MCF 10A (cell line): ENCODE measurements at places on chromosomes 3 and 15.
A peak's percentile ranks its signal among the peaks of the same experiment; 100 is the strongest.

DNA sequence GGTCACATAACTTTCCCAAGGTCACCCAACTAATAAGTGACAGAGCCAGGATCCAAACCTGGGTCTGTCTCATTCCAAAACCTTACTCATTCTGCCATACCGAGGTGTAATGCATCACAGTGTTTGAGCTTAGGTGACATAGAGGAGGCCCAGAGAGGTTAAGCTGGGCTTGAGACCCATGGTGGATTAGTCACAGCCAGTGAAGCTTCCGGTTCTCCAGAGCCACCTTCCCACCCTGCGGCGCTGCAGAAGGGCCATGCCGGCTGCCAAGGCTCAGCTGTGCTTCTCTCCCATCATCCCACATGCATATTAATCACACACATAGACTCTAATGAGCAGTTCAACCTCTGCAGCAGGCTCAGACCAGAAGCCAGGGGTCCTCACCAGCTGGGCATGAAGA, 42.2 kb downstream of the SPSB4 start:
- DNase-seq = peak; percentile 71

GRCh38 chr3:127153506-127153815, 39.5 kb upstream of the PRR23E start:
- DNase-seq = no peak

DNA sequence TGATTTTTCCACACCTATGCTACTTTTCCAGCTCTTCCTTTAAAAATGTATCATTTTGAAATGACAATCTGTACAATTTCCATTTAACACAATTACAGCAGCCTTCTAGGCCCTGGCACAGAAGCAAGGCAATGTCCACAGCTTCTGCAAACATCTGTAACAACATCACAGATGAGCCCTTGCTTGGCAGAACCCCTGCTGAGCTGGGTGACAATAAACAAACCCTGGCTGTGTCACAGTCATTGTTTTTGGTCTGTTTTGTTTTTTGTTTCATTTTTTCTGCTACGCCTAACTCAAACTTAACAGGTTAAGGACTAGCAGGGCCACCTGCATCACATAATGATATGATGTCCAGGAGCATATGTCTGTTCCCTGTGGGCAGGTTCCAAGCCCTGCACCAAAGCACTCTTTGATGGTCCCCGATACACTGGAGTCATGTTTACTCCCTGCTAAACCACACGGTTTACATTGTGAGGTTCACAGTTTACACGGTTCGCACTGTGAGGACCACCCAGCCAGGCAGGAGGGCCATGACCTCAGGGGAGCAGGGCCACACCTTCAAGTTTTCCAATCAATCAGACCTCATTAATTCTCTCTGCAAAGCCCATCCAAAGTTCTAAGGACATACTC, 186.8 kb upstream of the CHRNA7 start:
- DNase-seq = no peak

DNA sequence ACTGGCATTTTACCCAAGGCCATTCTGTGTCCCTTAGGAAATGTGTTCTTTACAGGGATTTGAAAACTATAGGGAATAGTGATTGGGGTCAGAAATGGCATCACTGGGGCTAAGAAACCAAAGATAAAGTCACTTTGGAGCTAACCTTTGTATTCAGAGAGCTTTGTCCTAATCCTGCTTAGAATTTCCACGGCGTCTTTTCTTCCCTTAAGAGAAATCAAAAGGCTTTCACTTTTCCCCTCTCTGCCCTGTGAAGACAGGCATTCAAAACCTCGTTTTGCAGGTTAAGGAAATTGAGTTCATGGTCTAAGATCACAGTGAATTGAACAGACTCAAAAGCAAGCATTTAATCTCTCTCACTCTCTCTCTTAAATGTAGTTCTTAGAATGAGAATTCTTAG, 182.5 kb downstream of the VGLL4 start:
- DNase-seq = no peak

GRCh38 chr3:124075753-124076152, 83.8 kb upstream of the ROPN1 start:
- DNase-seq = no peak

DNA sequence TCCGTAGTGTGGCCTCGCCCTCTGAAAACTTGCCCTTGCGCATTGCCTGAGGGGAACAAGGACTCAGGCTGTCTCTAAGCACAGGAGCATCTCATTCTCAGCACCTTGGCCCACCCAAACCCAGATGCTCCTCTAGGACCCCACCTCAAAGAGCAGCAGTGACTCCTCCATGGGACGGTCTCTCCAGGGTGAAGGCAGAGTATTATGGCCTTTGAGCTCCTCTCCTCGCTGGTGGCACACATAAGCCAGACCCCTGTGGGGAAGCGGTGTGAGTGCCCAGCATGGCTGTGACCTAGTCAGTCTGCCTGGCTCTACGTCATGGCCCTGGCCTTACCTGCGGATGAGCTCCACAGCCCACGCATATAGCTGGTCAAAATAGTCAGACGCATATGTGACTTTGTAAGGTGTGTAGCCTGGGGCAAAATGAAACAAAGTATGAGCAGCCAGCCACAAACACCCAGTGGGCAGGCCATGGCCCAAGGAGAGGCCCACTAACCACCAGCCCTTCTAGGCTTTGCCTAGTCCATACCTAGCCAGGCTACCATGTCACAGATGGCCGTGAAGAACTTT, 4.4 kb downstream of the QARS1 start:
- no peak for DNase-seq

DNA sequence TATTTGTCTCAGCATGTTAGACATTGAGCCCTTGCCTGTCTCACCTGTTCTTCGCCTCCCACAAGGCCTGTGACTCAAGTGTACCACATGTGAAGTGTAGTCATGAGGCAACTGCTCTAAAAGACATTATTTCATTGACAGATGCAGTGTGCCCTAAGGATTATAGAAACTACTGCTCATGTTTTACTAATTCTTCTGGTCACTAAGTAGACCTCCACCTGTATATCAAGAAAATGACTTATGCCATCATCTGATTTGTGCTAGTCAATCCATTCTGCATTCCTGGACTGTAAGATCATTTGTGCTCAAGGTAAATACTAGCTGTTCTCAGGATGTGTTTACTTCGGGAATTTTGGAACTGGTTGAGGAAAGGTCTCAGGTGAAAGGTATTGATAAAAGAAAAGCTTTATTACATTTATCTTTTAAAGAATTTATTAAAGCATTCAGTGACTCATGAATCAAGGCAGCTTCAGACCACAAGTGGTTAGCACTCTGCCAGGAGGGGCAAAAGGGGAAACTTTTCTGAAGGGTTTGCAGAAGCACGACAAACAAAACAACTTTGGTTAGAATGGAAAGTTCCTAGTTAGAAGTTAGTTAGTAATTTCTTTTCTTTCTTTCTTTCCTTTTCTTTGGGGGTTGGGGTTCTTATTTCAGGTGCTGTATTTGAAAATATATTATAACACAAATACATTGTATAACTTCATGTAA, 465.3 kb upstream of the CBLB start:
- peak; percentile 13 for DNase-seq

- peak; percentile 21 for DNase-seq
These were observed 537.6 kb upstream of the IL12A start for GRCh38 chr3:159451067-159451466.

DNA sequence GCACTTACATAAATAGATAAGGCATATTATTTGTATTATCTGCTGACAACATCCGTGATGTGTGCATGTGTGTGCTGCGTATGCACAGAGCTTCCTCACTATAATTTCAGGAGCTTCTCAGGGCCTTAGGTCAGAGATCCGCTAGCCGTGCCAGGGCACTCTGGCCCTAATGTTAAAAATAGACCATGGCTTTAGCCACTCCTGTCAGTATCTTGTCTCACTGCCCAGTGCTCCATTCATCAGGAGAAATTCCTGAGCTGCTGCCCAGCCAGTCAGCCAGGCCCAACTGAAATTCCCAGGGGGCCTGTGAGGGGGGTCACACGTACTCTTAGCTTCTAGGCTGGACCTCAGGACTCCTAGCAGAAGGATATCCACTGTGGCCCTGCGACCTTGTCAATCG, 70.0 kb upstream of the ABHD2 start:
- DNase-seq = no peak

GRCh38 chr3:184629555-184630160, 68.1 kb downstream of the EPHB3 start:
- DNase-seq = no peak

DNA sequence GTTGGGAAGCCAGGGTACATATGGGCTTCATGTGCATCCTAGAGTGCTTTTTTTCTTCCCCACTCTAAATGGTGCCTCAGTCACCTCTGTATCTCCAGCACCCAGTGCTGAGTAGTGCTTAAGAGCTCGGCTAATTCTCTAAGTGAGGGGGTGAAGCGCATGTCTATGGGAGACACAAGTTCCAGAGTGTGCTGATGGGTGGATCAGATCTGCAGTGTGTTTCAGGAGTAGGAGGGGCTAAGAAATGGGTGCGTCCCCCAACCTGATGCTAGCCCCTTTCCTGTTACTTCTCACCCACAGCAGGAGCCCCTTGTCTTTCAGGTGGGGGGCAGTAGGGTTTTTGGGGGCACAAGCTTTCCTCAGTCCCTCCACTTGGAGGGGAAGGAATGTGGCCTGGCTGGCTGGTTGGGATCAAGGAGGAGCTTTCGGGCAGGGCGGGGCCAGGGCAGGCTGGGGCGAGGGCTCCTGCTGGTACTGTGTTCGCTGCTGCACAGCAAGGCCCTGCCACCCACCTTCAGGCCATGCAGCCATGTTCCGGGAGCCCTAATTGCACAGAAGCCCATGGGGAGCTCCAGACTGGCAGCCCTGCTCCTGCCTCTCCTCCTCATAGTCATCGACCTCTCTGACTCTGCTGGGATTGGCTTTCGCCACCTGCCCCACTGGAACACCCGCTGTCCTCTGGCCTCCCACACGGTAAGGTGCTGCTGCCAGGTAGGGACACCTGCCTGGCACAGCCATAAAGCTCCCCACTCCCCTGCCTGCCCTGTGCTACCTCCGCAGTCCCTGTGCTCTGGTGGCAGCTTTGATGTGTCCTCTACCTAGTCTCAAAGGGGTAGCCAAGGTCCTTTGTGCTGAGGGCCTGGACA, at the start of gene IL17RE:
Gene IL17RE (plus strand): TSS at position 477 of the 866 bp plus-strand sequence. CDS start 85 bp downstream, at position 562.
- DNase-seq = peak; percentile 39

GRCh38 chr15:22880068-22880980, 41.9 kb downstream of the NIPA2 start:
- DNase-seq = no peak

DNA sequence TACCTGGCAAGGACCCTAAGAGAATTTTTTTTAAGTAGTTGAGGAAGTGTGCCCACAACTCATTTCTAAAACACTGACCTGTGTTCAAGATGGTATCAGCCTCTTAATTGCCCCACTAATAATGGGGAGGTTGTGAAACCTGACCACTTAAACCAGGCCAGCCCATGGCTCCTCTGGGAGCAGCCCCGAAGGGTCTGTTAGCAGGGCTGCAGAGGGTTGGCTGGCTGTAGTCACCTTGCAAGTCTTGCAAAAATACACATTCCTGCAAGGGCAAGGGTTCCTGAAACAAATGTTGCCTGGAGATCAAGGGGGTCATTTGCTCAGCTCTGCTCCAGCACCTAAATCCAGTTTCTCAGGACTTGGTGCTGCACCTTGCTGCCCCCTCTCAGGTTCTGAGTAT, 3.2 kb downstream of the IL17RD start:
- DNase-seq = no peak

DNA sequence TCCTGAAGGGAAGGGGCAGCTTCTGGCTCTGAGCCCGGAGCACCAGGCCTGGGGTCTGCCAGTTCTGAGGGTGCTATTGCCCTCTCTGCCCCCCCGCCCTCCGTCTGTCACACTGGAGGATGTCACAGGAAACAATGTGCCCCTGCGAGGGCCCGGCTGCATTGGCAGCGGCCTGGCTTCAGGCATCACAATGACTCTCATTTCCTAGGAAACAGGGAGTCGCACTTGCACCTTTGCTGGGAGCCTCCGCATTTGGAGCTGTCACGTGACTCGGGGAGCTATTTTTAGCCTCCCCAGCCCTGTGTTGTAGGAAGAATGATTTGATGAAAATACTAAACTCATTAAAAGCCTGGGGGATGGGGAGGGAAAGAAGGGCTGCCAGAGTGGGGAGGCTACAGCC, 518.9 kb downstream of the SHQ1 start:
- no peak for DNase-seq

DNA sequence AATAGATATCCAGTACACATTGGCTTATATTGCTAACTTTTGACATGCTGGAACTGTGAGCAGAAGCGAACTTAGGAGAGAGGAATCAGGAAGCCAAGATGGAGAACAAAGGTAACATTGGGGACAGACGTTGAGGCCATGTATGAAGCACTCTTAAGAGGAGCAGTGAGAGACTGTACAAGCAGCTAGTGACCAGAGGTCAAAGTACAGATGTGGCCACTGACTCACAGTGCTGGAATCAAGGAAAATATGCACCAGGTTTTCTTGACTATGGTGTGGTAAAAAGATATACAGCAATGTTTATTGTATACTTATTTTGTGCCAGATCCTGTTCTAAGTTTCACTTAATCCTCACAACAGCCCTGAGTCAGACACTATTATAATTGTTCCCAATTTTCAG, 2.0 kb upstream of the IL20RB start:
- peak; percentile 63 for DNase-seq

- DNase-seq = no peak
These were observed 27.0 kb downstream of the MB21D2 start for GRCh38 chr3:192890347-192891335.

DNA sequence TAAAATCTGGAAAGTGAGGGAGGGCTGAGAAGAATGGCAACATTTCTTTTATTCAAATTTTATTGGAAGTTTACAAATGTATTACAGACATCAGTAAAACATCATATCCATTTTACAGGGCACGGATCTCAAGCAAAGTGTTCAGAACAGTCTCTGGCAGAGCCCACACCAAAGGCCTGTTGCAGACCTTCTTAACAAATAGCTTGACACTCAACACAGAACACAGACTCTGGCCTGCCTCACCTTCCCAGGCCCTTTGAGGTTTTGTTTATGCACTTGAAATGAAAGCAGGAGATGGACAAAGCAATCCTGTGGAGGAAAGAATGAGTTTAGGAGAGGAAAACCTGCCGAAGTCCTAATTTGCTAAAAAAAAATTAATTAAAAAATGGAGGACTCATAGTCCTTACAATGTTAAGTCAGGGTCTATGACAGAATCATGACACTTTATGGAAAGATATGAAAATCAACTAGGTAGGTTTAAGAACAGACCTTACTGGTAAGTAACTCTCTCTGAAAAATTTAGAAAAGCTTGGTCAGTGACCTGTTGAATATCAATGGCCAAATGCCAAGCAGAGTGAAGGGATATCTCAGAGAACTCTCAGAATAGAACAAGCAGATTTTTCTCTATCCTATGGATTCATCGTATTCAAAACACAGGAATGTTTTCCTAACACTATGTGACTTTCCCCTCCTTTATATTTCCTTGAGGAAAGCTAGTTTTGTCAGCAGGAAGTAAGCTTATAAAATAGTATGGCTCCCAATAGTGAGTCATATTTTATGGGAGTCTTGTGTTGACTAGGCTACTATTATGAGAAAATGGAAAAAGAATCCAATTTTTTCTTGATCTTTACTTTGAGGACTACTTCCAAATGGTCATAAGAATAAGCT, 70.8 kb upstream of the PSMD6 start:
- DNase-seq = no peak

- DNase-seq = no peak
These were observed 39.1 kb downstream of the SMAD3 start for GRCh38 chr15:67104510-67104909.
